NCI-H1105 treated with DMSO at 0.1 percent for 48 hours (cell line): ENCODE measurements at places on chromosomes 3 and 15.

DNA sequence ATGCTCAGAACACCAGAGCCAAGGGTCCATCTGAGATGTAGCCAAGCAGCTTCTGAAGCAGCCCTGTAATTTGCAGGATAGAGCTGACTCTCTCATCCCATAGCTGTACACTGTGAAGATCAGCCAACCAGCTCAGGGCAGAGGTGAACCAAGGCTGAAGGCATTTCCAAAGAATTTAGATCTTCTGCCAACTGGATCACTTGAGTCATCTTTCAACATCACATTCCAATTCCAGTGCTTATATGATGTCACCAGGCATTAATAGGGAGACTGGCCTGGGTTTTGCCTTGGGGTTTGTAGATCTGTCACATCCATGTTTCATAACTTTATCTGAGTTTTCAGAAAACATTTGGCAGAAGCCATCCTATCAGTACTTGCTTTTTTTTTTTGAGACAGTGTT, 98.2 kb downstream of the NR2F2 start:
- DNase-seq = no peak

DNA sequence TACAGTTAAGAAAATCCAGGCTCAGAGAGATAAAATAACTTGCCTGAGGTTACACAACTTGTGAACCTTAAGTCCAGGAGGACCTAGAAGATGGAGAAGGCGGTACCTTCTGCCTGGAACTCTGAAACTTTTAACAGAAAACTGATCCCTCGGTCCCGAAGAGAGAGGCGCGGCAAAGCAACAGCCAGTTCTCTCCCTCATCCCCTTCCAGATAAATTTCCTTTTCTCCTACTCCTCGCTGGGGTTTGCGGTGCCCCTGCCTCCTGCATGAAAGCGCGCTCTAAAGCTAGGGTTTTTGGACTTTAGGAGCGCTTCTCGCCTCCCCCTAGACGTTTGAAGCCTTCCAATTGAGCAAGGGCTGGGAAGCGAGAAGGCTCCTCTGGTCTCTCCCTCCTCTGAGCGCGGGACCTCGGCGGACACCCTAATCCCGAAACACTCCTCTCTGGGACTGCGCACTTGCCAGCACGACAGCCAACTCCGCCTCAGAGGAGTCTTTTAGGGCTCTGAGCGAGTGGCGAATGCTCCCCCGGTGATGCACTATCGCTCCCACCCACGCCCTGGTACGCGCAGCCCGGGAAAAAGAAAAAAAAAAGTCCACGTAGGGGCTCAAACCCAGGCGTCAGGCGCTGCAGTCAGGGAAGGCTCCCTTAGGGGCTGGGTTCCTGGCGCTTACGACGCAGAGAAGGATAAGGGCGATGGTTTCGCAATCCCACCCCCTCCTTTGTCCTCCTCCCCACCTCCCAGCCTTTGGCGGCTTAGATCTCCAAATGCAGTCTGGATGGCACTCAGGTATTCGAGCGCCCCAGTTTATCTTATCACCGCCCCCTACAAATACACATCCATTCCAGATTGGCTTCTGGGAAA, 7.9 kb upstream of the EOMES start:
- no peak for DNase-seq

DNA sequence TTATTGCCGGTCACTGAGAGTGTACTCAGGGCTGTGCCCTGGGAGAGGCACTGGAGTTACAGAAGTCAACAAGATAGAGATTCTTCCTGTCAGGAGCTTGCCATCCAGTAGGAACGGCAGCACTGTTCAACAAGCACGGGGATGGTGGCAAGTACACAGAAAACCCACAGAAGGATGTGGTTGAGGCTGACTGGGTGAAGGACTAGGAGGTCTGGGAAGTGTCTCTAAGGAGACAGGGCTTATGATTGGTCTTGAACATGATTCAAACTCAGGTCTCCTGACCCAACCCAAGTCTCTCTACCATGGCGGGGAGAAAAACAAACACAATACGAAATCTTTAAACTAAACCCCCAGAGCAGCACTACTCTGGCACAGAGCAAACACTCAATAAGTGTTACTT, 37.6 kb downstream of the ERICH6 start:
- DNase-seq = no peak

GRCh38 chr3:160455846-160456245, 6.3 kb upstream of the TRIM59 start:
- no peak for DNase-seq

GRCh38 chr3:115685097-115685496, 61.8 kb downstream of the GAP43 start:
- DNase-seq = no peak

DNA sequence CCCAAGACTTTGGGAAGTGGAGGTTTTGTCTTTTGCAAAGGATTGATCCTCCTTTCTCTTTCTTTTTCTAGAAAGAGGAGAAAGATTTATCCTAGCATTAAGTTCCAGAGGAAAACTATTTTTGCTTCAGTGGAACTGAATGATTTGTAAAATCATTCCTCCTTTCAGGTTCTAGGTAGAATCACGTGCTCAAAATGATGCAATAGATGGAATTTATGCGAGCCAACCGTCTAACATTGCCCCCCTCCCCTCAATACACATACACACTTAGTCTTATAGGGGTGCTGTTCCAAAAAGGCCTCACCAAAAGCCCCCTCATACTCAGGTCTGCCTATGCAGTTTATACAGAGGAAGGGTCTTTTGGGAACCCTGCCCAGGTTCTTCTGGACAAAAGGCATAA, 85.3 kb downstream of the AQP9 start:
- no peak for DNase-seq

DNA sequence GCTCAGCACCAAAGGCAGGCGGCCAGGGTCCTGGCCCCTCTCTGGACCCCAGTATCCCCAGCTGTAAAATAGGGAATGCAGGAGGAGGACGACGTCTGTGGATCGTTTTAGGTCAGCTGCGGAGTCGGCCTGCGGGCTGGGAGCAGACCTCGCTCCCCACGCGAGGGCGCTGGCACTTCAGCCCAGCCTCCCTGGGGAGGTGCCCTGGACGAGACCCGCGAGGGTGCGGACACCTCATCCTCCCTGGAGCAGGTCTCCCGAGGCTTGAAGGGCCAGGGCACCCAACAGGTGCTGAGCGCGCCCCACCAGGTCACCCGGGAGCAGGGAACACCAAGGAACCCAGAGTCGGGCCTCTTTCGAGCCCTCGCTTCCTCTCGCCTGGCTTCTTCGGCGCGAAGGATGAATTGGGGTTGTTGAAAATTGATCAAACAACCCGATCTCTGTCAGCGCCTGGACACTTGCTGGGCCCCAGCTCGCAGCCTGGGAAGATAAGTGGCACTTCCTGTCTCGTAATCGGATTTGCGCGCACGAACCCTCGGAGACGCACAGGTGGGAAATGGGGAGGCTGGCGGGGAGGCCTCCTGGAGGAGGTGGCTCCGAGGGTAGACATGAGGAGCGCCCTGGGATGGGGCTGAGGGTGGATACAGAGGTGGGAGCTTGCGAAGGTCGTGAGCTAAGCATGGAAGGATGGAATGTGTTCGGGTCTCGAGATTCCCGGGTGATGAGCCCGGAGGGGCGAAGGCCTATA, 588 bp upstream of the VIPR1 start:
- peak; percentile 28 for DNase-seq

GRCh38 chr15:45747426-45747825, 112.6 kb downstream of the SQOR start:
- no peak for DNase-seq
